ENCODE measurements at places on chromosomes 4 and X.

DNA sequence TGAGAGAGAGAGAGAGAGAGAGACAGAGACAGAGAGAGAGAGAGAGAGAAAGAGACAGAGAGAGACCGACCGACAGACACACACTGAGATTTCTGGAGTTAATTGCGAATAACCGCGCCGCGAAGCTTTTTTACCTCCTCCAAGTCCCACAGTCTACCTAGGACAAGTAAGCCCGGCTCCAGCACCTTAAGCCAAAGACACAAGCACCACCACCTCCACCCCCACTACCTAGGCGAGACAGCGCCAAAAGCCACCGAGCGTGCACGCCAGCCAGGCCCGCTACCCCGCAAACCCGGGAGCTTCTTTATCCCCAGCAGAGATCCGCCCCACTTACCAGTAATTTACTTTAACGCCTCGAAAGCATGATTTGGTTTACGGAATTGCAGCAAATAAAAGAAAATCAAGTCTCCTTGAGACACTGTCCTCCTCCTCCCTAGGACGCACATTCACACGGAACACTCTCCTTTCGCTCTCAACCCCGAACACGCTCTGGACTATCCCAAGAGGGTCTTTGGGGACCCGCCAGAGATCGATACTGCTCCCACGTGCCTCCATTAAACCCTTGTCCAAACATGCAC is 649.6 kb upstream of the DIPK2B start:
- DNase-seq: no peak

DNA sequence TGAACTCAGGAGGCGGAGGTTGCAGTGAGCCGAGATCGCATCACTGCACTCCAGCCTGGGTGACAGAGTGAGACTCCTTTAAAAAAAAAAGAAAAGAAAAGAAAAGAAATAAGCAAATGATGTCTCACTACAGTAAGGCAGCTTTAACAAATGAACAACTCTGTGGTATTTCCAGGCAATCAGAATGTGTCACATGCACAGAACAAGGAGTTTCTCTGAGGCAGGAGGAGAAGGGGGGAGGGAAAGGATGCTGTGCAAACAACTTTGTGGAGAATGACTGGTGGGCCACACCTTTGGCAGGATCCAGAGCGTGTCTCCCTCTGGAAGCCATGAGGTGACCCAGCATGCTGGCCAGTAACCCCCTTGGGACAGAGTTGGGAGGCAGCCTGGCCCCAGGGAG is 57.6 kb downstream of the RAI2 start:
- DNase-seq: no peak

DNA sequence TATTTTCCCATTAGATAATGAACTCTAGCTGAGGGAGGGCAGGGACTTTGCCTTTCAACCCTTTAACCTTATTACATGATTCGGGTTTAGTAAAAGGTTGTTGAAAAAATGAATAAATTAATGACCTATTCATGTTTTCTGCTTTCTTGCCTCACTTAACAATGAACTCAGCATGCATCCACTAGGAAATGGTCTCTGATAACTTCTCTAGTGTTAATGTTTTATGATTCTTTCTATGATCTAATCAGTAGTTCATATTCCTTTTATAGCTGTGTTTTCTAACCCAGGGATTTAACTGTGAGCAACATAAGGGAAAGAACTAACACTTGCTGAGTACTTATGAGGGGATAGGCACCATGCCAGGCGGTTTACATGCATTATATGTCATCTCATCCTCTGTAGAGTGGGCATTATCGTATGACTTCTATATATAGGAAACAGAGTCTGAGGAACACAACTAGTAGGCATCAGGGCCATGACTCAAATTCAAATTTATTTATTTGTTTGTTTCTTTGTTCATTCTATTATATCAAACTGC is 236.7 kb upstream of the MAB21L2 start:
- DNase-seq: no peak

- DNase-seq: no peak
These were observed 284.4 kb downstream of the AFF2 start for GRCh38 chrX:148784856-148785255.

- DNase-seq: no peak
These were observed 91.4 kb downstream of the ANXA3 start for GRCh38 chr4:78642934-78643333.

DNA sequence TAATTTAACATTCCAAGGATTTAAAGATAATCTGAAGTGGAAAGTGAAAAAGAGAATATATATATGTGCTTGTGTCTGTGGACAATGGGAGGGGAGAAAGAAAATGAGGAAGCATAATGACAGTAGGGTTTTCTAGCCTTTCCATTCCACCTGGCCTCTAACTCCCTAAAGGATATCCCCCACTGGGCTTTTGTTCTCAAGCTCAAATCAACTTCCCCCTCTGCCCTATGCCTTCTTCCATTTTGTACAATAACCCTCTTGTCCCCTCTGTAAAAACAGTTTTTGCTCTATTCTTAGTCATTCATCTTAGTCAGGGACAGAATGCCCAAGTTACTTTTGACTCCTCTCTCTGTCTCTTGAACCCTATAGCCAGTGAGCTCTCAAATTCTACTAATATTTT is 23.6 kb downstream of the ANTXR2 start:
- no peak for DNase-seq

- no peak for DNase-seq
These were observed 74.7 kb upstream of the IL13RA1 start for GRCh38 chrX:118652717-118653116.

GRCh38 chr4:173835903-173836302 is 305.9 kb upstream of the HAND2 start:
- DNase-seq: no peak

DNA sequence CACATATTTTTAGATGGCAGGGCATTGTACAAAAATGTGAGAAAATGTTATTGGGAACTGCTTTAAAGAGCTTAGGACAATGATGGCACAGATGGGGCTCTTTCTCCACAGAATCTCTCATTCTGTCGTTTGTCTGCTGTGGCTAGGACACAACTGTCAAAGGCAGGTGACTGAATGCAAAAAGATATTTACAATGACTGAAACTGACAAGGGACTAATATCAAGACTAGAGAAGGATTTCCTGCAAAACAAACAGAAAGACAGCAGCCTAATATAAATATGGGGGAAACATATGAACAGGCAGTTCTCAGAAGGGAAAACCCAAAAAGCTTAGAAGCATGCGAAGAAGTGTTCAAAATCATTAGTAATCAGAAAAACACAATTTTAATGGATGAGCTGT is 177.5 kb upstream of the AFF2 start:
- no peak for DNase-seq

GRCh38 chr4:122588453-122589238 is 32.2 kb downstream of the IL21 start:
- no peak for DNase-seq

DNA sequence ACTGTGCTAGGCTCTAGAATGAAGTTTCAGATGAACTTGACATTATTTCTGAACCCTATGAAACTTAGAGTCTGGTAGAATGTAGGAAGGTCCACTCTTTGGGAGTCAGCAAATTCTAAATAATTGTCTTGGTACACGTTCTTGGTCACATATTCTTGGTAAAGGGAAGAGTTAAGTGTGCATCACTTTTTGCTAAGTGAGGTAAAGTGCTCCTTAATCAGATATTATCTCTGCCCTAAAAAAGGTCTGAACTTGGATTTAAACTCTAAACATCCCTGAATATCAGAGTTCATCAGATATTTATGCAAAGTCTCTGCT is 7.2 kb downstream of the OCIAD2 start:
- DNase-seq: no peak

All from left hindlimb (tissue), 1 donor.